H4 (cell line): ENCODE measurements at places on chromosomes 7 and 10. TPM values are rescaled to one million over a fixed set of nuclear protein-coding genes. Genes with fewer than 3 reads are reported as not detected.
A peak's percentile ranks its signal among the peaks of the same experiment; 100 is the strongest.

Gene EMX2
- not detected in 2 replicates for total RNA-seq

Gene DMBT1
- total RNA-seq, result 0.10 TPM in 1 of 2 replicates, not detected in the other

Gene NEUROG3
- 0.14 TPM in 1 of 2 replicates, not detected in the other for total RNA-seq

Gene ARID5B
- total RNA-seq, result 11.6 and 15.7 TPM in 2 replicates

Gene GNGT1
- not detected in 2 replicates for total RNA-seq

Gene ELN
- total RNA-seq, result not detected in 2 replicates

Gene TMEM229A
- total RNA-seq, result not detected in 2 replicates

Gene SLC29A3
- total RNA-seq, result 2.1 and 3.3 TPM in 2 replicates

Gene HPSE2
- not detected in 2 replicates for total RNA-seq

- DNase-seq, result peak; percentile 62
Observed at GRCh38 chr7:106041140-106041717, 70.9 kb downstream of the SYPL1 start.

GRCh38 chr10:12782537-12782936, 219.0 kb downstream of the CCDC3 start:
- peak; percentile 41 for DNase-seq

GRCh38 chr7:70940597-70940996, 191.3 kb upstream of the GALNT17 start:
- DNase-seq, result no peak

GRCh38 chr7:151592868-151593486, 73.3 kb upstream of the RHEB start:
- DNase-seq, result peak; percentile 63

- peak; percentile 30 for DNase-seq
Observed at GRCh38 chr10:25226775-25227682, 52.2 kb downstream of the GPR158 start.

DNA sequence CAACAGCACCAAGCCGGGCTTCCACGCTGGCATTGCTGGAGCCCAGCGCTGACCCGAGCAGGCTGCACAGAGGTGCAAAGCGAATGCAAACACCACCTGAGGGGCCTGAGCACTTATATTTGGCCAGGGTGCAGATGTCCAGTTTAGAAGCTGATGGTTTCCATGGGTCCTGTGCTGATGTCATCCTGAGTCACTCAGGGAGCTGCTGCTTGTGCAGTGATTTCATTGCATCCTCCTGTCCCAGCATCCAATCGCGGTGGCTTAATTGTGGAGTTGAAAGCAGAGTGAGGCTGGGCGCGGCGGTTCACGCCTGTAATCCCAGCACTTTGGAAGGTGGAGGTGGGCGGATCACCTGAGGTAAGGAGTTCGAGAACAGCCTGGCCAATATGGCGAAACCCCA, 410.2 kb upstream of the KLF6 start:
- DNase-seq, result peak; percentile 7

DNA sequence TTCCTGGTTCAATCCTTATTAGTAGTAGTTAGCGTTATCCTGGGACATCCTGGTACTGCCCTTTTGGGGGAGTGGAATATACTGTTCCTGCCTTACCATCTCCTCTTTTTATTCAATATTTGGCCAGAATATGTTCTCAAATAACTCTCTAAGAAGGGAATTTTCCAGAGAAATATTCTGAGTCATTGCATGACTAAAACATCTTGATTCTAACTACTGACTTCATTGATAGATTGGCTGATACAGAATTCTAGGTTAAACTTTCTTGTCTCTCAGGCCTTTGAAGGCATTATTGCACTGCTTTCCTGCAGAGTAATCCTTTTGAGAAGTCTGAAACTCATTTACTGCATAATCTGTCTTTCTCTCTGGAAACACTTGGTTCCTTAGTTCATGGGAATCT, 275.5 kb upstream of the DGKB start:
- no peak for DNase-seq

DNA sequence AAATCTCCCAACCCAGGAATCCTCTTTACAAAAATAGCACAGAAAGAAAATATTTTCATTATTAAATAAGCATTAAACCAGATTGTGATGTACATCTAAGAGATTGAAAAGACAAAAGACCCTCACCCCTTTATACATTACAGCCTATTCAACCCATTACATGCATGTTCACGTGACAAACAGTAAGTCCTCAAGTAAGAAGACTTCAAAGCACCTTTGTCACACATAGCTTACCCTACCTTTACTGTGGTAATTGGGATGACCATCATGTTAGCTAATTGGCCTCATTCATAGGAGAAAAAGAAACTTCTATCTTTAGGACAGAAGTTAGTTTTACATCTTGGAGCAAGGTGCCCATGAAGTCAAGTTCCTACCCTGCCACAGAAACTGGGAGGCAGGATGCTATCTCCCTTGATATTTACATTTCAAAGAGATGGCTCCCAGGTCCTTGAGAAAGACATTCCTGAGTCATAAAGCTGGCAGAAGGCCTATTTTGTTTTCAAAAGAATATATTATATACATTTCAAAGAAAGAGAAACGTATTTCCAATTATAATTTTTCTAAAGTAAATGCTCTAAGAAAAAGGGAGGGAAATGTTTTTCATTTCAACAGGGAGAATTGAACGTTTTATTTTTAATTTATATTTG, 48.1 kb downstream of the GNAI1 start:
- DNase-seq, result no peak

- DNase-seq, result no peak
Observed at GRCh38 chr10:89888321-89889070, 187.1 kb downstream of the KIF20B start.

GRCh38 chr10:98920807-98921206, 314.8 kb downstream of the HPSE2 start:
- DNase-seq, result no peak

- DNase-seq, result no peak
Observed at GRCh38 chr10:132187430-132188138, 836 bp downstream of the DPYSL4 start.

DNA sequence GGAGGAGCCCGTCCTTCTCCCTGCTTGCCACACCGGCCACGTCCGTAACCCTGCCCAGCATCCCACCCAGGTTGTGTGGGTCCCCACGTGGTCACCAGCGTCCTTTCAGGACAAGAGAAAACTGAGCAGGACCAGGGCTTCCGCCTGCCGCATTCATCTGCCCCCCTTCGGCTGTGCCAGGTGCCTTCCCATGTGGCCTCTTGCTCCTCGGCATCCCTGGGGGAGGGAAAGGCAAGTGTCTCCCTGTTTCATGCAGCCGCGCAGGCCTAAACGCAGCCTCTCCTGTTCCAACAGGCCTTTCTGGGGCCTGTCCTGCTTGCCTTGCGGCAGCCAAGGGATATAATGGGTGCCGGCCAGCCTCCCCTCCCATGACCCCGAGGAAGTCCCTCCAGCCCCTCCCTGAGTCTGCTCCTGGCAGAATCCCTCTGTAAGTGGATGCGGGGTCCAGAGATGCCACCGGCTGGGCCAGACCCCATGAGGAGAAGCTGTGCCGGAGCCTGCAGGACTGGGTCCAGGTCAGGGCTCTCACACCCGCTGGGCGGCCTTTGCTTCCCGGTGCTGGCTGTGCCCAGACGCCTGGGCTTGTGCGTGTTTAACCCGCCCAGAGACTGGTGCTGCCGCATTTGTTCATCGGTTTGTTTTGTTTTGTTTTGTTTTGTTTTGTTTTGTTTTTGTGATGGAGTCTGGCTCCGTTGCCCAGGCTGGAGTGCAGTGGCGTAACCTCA, 23.1 kb downstream of the SHH start:
- no peak for DNase-seq

DNA sequence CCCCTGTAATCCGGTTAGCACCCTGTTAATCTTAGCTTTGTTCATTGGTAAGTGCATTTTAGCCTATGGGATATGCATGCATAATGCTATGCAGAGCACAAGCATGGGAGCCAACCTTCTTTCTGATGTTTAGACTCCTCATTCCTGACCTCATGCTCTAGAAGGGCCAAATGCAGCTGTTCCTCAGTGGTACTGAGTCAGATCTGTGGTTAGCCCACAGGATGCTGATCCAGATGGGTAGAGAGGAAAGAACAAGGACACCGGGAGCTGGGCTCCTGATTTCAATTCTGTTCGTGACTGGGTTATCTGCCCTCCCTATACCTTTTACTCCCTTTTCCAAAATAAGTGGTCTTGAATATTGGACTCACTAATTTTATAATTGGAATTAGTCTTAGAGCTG, 31.7 kb upstream of the C10orf90 start:
- peak; percentile 33 for DNase-seq

DNA sequence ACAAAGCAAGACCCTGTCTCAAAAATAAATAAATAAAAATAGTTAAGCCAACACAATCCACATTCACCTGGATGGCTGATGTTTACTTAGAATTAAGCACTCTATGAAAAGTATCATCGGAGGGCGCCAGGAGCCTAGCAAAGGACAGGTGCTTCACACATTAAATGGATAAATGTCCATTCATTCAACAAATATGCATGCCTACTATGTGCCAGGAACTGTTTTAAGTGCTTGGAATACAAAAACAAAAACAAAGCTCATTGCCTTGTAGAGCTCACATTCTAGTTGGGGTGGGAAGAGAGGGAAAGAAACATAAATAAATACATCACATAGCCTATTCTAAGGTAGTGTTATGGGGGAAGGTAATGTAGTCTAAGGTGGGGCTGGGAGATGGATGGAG, 4.1 kb downstream of the BAIAP2L1 start:
- no peak for DNase-seq

DNA sequence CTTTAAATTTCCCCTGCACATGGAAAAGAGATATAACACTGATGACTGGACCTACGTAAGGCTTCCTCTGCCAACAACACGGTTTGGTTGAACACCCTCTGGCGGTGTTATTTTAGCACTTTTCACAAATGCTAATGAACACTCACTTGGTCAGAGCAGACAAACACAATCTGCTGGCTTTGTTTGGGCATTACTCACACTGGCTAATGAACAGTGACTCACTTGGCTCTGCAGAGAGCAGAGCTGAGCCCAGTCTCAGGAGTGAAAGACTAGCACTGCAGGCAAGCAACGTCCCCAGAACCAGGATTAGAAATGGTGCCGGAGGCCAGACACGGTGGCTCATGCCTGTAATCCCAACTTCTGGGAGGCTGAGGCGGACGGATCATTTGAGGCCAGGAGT, 430.8 kb downstream of the PLXNA4 start:
- peak; percentile 84 for DNase-seq

GRCh38 chr7:27784399-27785053, 44.6 kb downstream of the TAX1BP1 start:
- peak; percentile 79 for DNase-seq

GRCh38 chr10:21398563-21399231, 126.8 kb downstream of the SKIDA1 start:
- DNase-seq, result no peak

GRCh38 chr10:32408690-32409089, 37.2 kb upstream of the CCDC7 start:
- no peak for DNase-seq

- DNase-seq, result no peak
Observed at GRCh38 chr7:27928001-27928400, 188.0 kb downstream of the TAX1BP1 start.

- DNase-seq, result no peak
Observed at GRCh38 chr7:125966278-125967048, 1036.8 kb upstream of the POT1 start.

DNA sequence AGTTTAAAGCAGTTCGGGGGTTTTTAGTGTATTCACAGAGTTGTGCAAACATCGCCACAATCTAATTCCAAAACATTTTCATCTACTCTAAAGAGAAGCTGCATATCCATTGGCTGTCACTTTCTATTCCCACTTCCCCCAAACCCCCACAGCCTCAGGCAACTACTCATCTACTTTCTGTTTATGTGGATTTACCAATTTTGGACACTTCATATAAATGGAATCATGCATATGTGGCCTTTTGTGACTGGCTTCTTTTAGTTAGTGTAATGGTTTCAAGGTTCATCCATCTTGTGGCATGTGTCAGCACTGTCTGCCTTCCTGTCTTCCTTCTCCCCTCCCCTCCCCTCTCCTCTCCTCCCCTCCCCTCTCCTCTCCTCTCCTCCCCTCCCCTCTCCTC, 78.5 kb upstream of the FZD1 start:
- DNase-seq, result no peak

GRCh38 chr10:112956631-112957350, 6.7 kb downstream of the TCF7L2 start:
- DNase-seq, result peak; percentile 38

GRCh38 chr7:92798517-92799249, 37.7 kb downstream of the CDK6 start:
- DNase-seq, result no peak
